ENCODE measurements at places on chromosomes 3 and 15.

- DNase-seq = no peak
Measured at GRCh38 chr3:52458770-52459545, 3.6 kb downstream of the NISCH start.

DNA sequence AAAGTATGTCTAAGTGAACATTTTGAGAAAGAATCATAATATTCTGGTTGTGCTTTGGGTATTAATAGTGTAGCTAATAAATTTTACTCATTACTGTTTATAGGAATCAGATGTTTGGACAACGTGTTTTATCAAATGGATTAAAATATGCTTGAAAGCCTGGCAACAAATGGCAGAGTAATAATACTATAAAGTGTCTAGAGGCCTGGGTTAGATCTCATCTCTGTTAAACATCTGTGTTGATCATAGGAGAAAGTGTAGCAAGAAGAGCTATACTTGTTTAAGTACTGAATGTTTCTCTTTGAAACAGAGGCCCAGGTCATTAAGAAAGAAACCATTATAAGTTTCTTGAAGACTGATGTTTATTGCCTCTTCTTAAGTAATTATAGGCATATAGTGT lies 30.5 kb downstream of the VPS8 start:
- no peak for DNase-seq

DNA sequence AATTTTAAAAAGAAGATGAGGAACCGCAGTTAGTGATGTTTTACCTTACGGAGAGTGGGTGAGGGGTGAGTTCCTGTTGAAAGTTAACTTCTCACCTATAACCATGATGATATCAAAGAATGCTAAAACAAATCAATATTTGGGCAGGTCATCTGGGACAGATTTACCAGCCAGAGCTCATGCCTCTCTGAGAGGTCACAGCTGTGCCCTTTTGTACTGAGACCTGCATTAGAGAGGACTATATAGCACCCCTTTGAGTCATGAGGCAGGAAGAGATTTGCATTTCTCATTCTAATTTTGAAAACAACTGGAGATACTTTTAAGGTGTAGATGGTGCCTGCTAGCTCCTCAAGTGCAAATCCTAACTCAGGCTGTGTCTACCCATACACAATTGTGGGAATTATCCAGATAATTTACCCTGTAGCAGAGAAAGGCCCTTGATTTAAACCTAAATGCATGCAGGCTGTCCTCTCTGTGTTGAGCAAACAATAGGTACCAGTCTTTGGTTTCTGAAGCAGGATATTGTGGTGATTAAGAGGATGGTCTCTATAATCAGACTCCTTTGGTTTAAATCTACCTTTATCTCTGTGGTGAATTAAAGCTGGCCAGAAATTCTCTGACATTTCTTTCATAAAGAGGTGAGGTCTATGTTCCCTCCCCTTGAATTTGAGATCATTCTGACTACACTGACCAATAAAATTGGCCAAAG lies 5.8 kb upstream of the TM4SF4 start:
- DNase-seq = peak; percentile 57

GRCh38 chr3:66270701-66271100 lies 49.9 kb downstream of the SLC25A26 start:
- no peak for DNase-seq

DNA sequence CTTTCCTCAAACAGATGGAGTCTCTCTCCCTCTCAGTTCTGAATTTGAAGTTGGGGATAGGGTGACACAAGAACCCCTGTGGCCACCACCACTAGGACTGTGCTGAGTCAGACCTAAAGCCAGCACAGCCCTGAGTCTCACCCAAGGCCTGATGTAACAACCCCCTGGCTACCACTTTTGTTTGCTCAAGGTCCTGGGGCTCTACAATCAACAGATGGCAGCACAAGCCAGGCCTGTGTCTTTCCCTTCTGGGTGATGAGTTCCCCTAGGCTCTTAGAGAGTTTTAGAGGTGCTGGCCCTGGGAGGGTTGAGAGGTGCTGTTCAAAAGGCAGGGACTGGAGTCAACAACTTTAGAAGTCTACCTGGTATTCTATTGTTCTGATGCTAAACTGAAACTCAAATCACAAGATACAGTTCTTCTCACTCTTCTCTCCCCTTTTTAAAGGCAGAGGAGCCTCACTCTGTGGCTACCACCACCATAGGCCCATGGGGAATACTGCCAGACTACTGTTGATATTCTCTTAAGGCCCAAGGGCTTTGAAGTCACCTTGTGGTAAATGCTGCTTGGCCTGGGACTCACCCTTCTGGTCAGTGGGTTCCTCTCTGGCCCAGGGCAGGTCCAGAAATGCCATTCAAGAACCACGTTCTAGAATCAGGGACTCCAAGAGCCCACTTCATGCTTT lies 6.5 kb downstream of the OR5K4 start:
- DNase-seq = no peak

GRCh38 chr15:68651916-68652525 lies 73.2 kb downstream of the CORO2B start:
- DNase-seq = no peak

DNA sequence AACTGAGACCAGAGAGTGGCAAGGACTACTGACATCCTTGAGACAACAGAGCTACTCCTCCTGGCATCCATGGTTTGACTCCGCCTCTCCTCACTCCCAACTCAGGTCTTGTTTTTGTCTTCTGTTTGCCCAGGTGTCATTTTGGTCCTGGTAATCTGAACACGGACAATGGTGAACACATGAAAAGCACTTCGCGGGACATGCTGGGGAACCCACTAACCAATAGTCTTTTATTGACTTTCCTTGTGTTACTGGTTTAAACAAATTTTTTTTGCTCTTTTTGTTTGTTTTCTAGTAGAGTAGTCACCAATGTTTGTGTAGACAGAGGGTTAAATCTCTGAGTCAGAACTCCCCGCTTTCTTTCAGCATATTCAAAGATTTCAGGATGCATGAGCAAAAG lies 38.4 kb downstream of the LARP6 start:
- no peak for DNase-seq

GRCh38 chr15:70605606-70606410 lies 157.6 kb downstream of the UACA start:
- peak; percentile 82 for DNase-seq

GRCh38 chr3:147400999-147401398 lies 5.3 kb downstream of the ZIC4 start:
- no peak for DNase-seq

- peak; percentile 85 for DNase-seq
Measured at GRCh38 chr3:64056606-64057180, 33.4 kb upstream of the PSMD6 start.

- no peak for DNase-seq
Measured at GRCh38 chr3:128850544-128850943, 28.9 kb upstream of the ACAD9 start.

GRCh38 chr15:53833134-53833624 lies 73.7 kb upstream of the WDR72 start:
- peak; percentile 3 for DNase-seq

DNA sequence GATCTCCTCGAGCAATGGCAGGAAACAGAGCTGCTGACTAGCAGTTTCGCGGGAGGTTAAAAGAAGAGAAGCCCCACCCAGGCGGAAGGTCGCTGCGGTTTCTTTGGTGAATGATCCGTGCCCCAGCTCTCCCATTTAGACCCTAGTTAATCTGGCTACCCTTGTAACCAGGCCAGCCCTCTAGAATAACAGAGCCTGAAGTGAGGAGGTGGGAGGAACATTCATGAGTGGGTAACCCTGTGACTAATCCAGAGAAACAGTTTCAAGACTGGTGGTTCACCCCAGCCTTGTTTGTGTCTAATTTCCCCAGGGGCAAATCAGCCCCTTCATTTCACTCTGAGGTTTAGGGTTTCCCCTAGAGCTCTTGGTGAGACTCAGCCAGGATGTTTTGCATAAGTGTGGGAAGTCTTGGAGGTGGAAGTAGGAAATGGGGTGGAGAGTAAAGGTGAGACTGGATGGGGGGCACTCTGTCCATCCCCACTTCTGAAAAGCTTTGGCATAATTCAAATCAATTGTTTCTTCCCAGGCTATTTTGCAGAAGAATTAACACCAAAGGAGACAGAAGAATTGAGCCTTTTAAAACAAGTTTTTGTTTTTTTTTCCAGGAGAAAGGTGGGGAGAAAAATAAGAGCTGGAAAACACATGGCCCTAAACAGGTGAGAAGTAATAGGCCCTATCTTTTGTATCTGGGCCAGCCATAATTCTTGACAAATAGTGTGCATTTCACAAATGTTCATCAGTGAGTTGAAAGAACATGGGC lies 303.1 kb downstream of the RPLP1 start:
- peak; percentile 54 for DNase-seq

DNA sequence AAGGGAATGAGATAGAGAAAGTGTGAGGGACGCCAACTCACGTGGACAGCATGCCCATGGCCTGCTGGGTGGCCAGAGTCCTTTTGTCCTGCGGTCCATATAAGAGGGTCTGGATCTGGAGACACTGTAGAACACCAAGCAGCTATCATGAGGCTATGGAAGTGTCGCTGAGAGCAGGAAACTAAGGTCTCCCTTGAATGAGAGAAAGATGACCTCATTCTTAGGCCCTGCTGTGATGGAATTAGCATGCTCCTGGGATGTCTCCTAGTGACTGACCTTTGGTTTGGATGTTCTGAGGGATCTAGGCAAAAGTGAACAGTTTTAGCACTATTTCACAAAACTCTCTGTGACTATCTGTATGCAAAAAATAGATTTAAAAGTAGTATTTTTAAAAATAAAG lies 34.4 kb downstream of the SYNM start:
- no peak for DNase-seq
